ENCODE measurements at places on chromosomes 12 and 14. TPM values are rescaled to one million over a fixed set of nuclear protein-coding genes. Genes with fewer than 3 reads are reported as not detected.

DNA sequence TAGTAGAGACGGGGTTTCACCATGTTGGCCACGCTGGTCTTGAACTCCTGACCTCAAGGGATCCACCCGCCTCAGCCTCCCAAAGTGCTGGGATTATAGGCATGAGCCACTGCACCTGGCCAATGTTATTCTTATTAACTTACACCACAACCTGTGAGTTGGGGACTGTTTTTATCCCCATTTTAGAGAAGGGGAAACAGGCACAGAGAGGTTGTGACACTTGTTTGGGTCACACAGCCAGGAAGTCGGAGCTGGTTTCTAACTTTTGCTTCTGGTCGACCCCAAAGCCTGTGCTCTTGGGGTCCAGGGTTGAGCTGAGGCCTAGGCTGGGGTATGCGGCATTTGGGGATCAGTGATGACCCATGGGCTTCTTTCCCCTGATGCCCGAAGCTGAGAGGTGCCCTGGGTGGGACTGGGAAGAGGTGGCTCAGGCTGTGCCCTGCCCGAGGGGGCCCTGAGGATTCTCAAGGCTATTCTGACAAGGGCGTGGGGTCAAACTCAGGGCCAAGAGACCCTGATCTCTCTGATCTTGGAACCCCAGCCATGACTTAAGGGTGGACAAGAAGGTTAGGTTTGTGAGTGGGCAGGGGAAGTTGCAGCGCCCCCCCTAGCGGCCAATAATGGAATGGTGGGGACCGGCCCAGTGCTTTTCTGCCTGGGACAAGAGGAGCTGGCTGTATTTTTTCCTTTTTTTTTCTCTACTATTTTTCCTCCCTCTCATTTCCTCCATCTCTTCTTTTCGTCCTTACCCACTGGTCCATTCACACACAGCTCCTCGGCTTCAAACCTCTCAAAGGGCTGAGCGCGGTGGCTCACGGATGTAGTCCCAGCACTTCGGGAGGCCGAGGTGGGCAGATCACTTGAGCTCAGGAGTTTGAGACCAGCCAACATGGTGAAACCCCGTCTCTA is 3.0 kb downstream of the SDSL start:
- DNase-seq = peak; percentile 60

DNA sequence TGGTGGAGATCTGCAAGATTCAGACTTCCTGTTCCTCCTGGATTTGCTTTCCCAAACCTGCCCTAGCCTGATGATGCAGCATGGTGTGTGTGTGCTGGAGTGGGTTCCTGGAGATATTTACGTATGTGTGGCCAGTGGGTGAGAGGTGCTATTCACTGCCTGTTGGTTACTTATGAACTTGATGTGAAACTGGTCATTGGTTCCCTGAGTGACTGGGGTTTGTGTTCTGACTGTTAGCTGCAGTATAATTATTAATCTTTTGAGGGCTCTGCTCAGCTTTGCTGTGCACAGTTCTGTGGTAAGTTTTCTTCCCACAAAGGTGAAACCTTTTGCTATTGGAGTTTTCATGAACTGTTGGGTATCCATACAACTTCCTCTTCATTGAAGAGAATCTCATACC is 541.8 kb upstream of the FBXO33 start:
- no peak for DNase-seq

- DNase-seq = no peak
Observed at GRCh38 chr14:76687611-76688382, 73.5 kb upstream of the VASH1 start.

DNA sequence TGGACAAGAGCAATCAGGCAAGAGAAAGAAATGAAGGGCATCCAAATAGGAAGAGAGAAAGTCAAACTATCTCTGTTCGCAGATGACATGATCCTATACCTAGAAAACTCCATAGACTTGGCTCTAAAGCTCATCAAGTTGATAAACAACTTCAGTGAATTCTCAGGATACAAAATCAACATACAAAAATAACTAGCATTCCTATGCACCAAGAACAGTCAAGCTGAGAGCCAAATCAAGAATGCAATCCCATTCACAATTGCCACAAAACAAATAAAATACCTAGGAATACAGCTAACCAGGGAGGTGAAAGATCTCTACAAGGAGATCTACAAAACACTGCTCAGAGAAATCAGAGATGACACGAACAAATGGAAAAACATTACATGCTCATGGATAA is 417.5 kb upstream of the ATP2B1 start:
- DNase-seq = no peak

GRCh38 chr12:57460468-57460784 is 841 bp downstream of the GLI1 start:
- peak; percentile 36 for DNase-seq

- peak; percentile 24 for DNase-seq
Observed at GRCh38 chr14:101559624-101560533, 1.4 kb upstream of the DIO3 start.

- DNase-seq = no peak
Observed at GRCh38 chr12:69101505-69101904, 137.9 kb upstream of the CPSF6 start.

- DNase-seq = no peak
Observed at GRCh38 chr12:26830783-26831551, 2.0 kb downstream of the ITPR2 start.

- DNase-seq = no peak
Observed at GRCh38 chr12:104468371-104468770, 11.6 kb downstream of the CHST11 start.

- DNase-seq = no peak
Observed at GRCh38 chr12:3810016-3810370, 57.1 kb upstream of the CRACR2A start.

DNA sequence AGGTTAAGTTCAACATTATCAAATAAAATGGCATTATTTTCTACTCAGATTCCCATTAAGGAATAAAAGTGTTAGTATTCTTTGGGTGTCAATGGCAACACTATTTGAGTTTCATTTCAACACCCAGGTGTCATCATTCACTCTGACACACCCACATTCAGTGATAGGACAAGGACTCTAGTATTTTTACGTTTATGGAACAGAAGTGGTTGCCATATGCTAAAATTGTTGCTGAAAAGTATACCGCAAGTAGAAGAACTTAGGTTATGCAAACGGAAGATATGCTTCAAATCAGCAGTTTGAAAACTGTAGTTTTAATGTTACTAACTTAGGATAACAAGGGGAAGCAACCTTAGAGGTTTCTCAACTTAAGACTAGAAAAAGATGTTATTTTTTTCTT is 20.0 kb upstream of the SGPP1 start:
- no peak for DNase-seq

DNA sequence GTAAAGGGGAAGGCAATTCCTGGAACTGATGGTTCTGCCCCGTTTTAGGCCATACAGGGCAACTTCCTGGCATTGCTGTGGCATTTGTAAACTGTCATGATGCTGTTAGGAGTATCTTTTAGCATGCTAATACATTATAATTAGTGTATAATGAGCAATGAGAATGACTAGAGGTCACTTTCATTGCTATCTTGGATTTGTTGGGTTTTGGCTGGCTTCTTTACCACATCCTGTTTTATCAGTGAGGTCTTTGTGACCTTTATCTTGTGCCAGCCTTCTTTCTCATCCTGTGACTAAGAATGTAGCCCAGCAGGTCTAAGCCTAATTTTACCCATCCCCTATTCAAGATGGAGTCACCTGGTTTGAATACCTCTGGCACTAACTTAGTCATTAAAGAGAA is 51.2 kb downstream of the TESPA1 start:
- DNase-seq = no peak

PZP gene
- total RNA-seq = not detected

PRH1 gene
- total RNA-seq = 13.8 TPM

ADAM21 gene
- not detected for total RNA-seq

APOLD1 gene
- 2.1 TPM for total RNA-seq
